ENCODE measurements at places on chromosomes 6 and 20.

- H3K27me3 ChIP-seq, result no peaks in the 10 kb centered on the region
- H3K4me1 ChIP-seq, result no peaks in the 10 kb centered on the region
- no peak for DNase-seq
- no peak overlapping the region for H3K4me3 ChIP-seq
- H3K36me3 ChIP-seq, result no peaks in the 10 kb centered on the region
Observed at GRCh38 chr6:14709900-14710299, 536.0 kb upstream of the JARID2 start.

DNA sequence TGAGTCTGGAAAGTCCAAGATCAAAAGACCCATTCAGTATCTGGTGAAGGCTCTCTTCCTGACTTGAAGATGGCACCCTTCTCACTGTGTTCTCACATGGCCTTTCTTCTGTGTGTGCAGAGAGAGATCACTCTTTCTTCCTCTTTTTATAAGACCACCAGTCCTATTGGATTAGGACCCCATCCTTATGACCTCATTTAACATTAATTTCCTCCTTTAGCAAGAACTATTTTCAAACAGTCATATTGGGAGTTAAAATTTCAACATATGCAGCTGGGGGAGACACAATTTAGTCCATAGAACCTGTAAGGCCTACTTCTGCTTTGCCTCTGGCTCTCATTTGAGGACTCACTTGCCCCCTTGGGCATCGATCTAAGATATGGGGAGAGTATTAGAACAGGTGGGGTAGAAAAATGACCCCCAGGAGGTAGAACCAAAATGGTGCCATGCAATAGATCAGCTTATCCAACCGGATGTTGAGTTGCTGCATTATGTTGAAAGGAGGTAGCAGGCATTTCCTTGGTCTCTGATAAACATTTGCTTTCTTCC, 78.4 kb upstream of the ATXN1 start:
- no peaks in the 10 kb centered on the region for H3K36me3 ChIP-seq
- no peak overlapping the region for H3K4me3 ChIP-seq
- DNase-seq, result no peak
- no peak overlapping the region for H3K27ac ChIP-seq

GRCh38 chr6:121764493-121764892, 329.0 kb downstream of the GJA1 start:
- H3K4me1 ChIP-seq, result no peaks in the 10 kb centered on the region
- H3K36me3 ChIP-seq, result no peaks in the 10 kb centered on the region
- H3K27me3 ChIP-seq, result no peaks in the 10 kb centered on the region
- DNase-seq, result no peak
- no peak overlapping the region for H3K27ac ChIP-seq

DNA sequence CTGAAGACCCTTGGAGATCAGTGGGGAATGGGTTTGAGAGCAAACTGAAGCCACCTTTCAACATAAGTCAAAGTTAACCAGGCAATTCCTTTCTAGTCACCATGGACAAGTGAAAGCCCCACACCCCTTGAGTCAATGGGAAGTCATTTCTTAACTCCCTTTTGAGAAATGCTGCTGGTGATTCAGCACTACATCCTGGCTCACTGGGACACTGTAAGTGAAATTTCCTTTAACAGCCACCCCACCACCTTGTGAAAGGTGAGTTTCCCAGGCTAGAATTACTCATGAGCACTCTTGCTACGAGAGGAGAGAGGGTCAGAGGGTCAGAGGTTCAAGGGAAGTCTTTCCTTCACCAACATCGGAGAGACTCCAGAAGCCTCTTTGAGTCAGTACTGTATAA, 93.3 kb upstream of the MARCKS start:
- no peak overlapping the region for H3K4me3 ChIP-seq
- no peak overlapping the region for H3K27ac ChIP-seq
- DNase-seq, result no peak
- no peaks in the 10 kb centered on the region for H3K4me1 ChIP-seq
- H3K27me3 ChIP-seq, result no peaks in the 10 kb centered on the region
- H3K36me3 ChIP-seq, result no peaks in the 10 kb centered on the region

DNA sequence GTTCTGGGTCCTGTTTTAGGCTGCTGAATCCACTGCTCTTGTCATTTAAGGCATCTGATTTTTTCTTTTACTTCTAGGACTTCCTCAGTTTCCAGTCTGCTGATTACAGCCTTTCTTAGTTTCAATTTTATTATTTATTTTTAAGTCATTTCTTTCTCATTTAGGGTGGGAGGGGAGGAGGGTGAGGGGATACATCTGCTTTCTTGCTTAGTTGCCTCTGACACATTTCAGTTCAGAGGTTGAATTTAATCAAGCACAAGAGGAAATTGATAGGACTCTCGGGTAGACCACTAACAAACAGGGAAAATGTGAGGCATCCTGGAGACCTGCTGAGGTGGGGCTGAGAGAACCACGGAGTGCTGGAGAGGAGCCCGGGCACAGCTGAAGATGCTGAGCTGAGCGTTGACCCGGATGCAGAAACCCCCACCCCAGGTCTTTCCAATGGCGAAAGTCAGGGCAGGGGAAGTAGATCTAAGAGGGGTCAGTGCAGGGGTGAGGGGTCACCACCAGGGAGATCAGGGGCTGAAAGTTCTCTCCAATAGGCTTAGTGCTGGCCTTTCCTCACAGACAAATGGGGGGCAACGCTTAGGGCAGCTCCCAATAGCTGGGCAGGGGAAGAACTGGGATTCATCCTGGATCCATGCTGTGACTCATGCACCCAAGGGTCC, 7.6 kb upstream of the TREML2 start:
- no peaks in the 10 kb centered on the region for H3K36me3 ChIP-seq
- H3K4me3 ChIP-seq, result no peak overlapping the region
- H3K27me3 ChIP-seq, result no peaks in the 10 kb centered on the region
- no peak for DNase-seq
